Stimulated activated CD4-positive, alpha-beta T cell treated with anti-CD3 and anti-CD28 coated beads, Interleukin-2, amount 100 ng/mL, for 24 hours (primary cell): ENCODE measurements at places on chromosomes 4 and X.

- no peak for DNase-seq
Observed at GRCh38 chr4:23631255-23631950, 258.4 kb downstream of the PPARGC1A start.

- no peak for DNase-seq
Observed at GRCh38 chr4:37865450-37865849, 25.4 kb upstream of the TBC1D1 start.

DNA sequence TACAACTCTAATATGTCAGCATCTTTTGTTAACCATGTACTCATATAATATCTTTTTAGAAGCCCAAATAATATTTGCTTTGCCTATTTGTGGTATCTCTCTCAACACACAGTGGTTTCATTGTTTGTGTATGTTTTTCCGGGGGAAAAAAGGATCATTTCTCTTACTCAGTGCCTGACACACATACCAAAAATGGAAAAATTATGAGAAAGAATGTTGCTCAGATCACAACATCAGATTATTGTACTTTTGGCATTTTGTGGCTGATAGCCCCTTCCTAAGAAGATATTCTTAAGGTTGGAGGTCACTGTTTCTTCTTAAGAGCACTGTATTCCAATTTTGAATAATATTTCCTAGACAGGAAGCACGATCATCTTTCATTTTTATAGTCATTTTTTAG, 93.6 kb downstream of the PDLIM5 start:
- no peak for DNase-seq

GRCh38 chrX:106891762-106892460, 11.2 kb downstream of the RIPPLY1 start:
- no peak for DNase-seq

DNA sequence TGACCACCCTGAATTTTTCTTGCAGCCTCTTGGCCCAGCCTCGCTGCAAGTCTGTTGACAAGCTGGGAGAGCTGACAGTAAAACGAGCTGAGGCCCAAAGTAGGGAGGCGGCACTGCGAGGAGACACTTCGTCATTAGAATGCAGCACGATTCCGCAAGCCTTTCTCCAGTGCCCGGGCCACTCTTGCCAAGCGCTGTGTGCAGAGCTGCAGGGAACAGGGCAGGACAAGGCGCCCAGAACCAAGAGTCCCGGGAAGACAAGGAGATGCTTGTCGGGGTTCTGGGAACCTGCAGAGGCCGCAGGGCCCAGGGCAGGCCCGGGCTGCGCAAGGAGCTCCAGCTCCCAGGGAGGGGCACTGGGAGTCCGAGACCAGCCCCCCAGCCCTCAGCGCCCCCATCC, 187.1 kb downstream of the BCOR start:
- no peak for DNase-seq

DNA sequence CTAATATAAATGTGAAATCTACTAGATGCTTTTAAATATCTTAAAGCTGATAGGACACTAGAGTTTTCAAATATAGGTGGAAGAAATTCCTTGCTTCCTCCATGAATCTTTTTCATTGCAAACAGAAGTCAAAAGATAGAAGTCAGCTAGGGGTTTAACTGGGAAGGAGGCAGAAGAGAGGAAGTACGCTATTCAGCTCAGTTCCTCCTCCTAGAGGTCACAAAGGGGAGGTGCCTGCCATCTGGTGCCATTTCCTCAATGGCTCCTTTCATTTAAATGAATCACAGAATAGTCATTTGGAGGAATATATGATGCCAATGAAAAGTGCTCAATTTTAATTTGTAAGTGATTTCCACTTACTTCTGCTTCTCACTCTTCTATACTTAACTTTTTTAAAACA, 8.5 kb downstream of the COL25A1 start:
- no peak for DNase-seq

DNA sequence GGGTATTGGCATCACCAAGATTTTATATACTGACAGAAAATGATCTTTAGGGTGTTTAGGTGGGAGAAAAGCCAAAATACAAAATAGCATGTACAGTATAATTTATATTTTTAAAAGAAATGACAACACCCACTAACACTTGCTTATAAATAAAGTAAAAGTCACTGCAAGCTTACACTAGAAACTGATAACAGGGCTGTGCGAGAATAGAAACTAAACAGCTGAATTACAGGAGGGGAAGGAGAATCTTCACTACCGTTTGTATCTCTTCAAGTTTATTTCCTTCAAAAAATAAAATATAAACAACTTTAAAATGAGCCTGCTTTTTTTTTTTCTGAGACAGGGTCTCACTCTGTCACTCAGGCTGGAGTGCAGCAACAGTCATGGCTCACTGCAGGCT, 22.8 kb downstream of the GRSF1 start:
- no peak for DNase-seq

- DNase-seq: no peak
Observed at GRCh38 chr4:83212041-83212851, 72.4 kb downstream of the COQ2 start.

DNA sequence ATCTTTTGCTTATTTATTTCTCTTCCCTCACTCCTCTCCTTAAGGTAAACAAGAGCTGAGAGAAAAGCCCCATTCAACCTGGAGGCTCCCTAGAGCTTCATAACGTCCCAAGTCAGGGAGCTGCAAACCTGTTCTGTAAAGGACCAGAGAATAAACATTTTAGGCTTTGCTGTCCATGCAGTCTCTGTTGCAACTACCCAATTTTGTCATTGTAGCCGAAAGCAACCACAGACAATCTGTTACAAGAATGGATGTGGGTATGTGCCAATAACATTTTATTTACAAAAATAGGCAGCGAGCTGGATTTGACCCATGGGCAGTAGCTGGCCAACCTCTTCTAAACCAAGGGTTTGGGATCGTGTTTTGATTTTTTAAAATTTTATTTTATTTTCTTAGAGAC, 71.3 kb upstream of the TBL1X start:
- DNase-seq: no peak

DNA sequence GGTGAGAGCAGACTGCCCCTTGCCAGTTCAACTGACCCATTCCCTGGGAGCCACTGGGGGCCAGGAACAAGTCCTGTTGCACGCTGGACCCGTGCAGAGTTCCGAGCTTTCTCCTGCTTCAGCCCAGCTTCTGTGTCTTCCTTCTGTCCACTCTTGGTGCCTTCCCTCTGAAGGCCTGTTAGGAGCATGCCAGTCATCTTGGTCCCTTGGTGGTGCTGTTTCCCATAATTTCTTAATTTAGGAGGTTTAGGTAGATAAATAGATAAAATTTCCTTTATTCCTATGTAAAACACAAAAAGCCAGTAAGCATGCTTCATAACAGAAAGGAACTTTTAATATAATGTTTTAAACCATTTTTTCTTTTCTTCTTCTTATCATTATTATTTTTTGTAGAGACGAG, 672.7 kb downstream of the CCSER1 start:
- no peak for DNase-seq

GRCh38 chrX:19388064-19388679, 44.4 kb downstream of the PDHA1 start:
- DNase-seq: no peak

- no peak for DNase-seq
Observed at GRCh38 chr4:37767546-37767945, 58.9 kb upstream of the PGM2 start.

DNA sequence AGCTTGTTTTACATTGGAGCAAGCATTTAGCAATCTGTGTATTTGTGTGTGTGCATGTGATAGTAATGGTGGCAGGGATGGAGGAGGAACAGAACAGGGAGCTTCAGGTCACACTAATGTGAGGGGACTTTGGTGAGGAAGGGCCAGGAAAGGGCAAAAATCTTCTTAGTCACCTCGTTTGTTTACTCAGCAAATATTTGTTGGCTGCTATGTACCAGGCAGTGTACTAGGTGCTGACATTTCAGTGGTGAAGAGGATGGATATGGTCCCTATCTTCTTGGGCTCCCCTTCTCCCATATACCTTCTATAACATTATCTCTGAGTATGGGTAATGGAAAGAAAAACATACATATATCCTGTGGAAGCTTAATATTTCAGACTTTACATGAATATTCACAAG, 48.5 kb upstream of the HDAC8 start:
- no peak for DNase-seq

DNA sequence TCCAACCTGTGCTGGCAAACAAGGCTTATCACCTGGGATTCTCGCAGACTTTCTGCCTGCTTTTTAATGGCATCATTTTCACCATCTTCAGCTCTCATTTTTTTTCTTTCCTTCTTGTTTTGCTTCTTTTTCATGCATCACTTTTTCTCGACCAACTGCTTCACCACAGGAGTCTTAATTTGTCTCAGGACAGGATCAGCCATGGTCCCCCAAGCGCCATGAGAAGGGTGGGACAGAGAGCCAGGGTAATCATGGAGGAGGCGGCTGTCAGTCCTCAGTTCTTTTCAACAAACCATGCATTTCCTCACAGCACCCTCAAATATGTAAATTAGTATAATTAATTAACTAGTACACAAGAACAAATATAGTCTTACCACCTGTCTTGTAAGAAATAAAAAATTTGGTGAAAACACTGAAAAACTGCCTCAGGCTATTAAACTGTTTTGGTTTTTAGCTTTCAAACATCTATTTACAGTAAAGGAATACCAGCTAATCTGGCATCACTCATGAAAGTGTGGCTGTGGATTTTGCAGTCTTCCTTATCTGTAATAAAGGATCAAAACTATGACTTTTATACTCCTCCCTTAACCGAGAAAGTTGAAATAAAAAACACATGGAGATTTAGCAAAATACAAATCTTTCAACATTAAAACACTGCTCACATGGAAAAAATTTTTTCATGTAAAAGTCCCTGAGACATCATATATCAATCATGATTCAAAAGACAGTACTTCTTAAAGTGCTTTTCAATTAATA, 19.1 kb downstream of the EIF4E start:
- no peak for DNase-seq

GRCh38 chr4:148052448-148052847, 320.6 kb downstream of the ARHGAP10 start:
- no peak for DNase-seq

GRCh38 chr4:53579826-53580225, 11.5 kb downstream of the LNX1 start:
- no peak for DNase-seq

GRCh38 chr4:2063557-2064275, 4.6 kb downstream of the NAT8L start:
- no peak for DNase-seq
